ENCODE measurements at places on chromosomes 5 and 9. TPM values are rescaled to one million over a fixed set of nuclear protein-coding genes. Genes with fewer than 3 reads are reported as not detected.

EPB41L4B gene
- total RNA-seq: 51.4 TPM

SPATA24 gene
- total RNA-seq: 2.2 TPM

C9 gene
- total RNA-seq: 1,159 TPM

DNAJB5 gene
- total RNA-seq: 1.9 TPM

GDA gene
- 43.2 TPM for total RNA-seq

CAPSL gene
- total RNA-seq: not detected

CMBL gene
- total RNA-seq: 116 TPM

PCDHA12 gene
- total RNA-seq: 0.08 TPM

CIZ1 gene
- total RNA-seq: 28.1 TPM

ANGPTL2 gene
- 2.8 TPM for total RNA-seq

FOXD4L5 gene
- total RNA-seq: 0.08 TPM

All from left lobe of liver (tissue), 2 donors.